ENCODE measurements at places on chromosomes 2 and 18.
A peak's percentile ranks its signal among the peaks of the same experiment; 100 is the strongest.

- DNase-seq = no peak
- H3K36me3 ChIP-seq = no peaks in the 10 kb centered on the region
- H3K4me1 ChIP-seq = no peaks in the 10 kb centered on the region
- H3K4me3 ChIP-seq = no peak within 1 kb of the TSS
- H3K27me3 ChIP-seq = peaks cover 22% of the 10 kb centered on the region
- H3K27ac ChIP-seq = no peak within 1 kb of the TSS
These were observed at the start of gene CD207 for GRCh38 chr2:70835643-70836042. Gene CD207, minus strand, starts transcription at chr2:70835816. Its CDS starts 40 bp downstream, at chr2:70835776.

GRCh38 chr18:75473316-75473715 lies 45.8 kb upstream of the SMIM21 start:
- H3K36me3 ChIP-seq = no peaks in the 10 kb centered on the region
- DNase-seq = no peak
- no peaks in the 10 kb centered on the region for H3K27me3 ChIP-seq
- no peak overlapping the region for H3K4me3 ChIP-seq
- no peak overlapping the region for H3K27ac ChIP-seq

DNA sequence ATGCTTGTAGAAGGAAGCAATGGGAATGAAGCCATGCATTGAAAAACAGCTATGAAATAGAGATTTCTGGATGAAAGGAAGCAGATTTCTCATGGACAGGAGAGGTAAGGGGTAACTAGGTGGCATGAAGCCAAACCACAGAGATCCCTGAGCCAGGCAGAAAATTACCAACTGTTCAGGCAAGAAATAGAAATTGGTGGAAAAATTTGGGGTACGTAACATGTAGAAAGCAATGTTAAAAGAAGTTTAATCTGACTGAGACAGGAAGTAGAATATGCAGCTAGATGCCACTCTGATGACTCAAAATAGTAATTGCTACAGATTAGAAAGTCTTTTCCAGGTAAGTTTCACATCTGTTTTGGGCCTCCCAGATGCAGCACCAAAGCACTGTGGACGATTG lies 928.5 kb upstream of the CELF4 start:
- H3K27ac ChIP-seq = no peak overlapping the region
- H3K36me3 ChIP-seq = no peaks in the 10 kb centered on the region
- H3K27me3 ChIP-seq = no peaks in the 10 kb centered on the region
- no peak for DNase-seq
- H3K4me3 ChIP-seq = no peak overlapping the region

- H3K4me3 ChIP-seq = no peak overlapping the region
- no peak for DNase-seq
- no peak overlapping the region for H3K27ac ChIP-seq
- H3K36me3 ChIP-seq = no peaks in the 10 kb centered on the region
- H3K27me3 ChIP-seq = no peaks in the 10 kb centered on the region
These were observed 101.1 kb downstream of the PIGN start for GRCh38 chr18:62085756-62086155.

DNA sequence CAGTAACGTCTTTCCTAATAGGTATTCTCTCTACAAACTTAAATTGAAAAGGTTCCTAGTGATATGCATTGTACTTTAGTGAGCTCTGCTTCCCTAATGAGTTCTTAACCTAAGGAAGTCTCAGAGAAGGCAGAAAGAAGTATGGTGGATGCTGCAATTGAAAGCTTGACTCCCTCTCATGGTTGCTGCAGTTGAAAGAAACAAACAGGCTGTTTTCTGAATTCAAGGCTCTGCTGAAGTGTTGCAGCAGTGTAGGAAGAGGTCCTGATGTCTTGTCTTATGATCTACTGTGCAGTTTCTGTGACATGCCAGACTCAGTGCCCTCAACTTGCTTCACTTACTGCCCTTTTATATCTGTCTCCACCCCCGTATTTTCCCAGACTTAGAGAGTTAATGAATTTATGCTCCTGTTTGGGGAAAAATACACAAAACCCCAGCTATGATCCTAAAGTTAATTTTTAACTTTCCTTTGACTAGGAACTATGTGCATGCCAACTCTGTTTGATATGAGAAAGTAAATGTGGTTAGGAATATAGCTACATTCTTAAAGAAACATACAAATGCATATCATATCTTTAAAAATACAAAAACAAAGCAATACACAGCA lies 655.3 kb upstream of the FAM98A start:
- H3K27ac ChIP-seq = no peak overlapping the region
- H3K4me3 ChIP-seq = no peak overlapping the region
- no peaks in the 10 kb centered on the region for H3K27me3 ChIP-seq
- no peaks in the 10 kb centered on the region for H3K36me3 ChIP-seq
- no peaks in the 10 kb centered on the region for H3K4me1 ChIP-seq

DNA sequence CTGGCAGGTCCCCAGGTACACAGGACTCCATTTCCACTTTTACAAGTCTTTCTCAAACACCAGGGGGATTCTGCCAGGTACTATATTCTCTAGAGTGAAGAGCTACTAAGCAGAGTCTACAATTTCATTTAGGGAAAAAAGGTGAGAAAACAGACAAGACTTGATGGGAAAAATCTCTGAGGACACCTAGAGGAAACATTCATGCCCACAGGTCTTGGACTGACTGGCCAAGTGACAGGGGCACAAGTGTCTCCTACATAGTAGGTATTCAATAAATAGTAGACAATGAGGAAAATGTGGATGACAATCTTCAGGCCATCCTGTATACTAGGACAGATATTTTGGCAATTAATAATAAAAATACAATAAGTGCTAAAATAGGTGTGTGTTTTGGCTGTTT lies 228.6 kb downstream of the CLIP4 start:
- no peak overlapping the region for H3K4me3 ChIP-seq
- DNase-seq = no peak
- no peaks in the 10 kb centered on the region for H3K4me1 ChIP-seq
- no peaks in the 10 kb centered on the region for H3K27me3 ChIP-seq
- H3K27ac ChIP-seq = no peak overlapping the region
- no peaks in the 10 kb centered on the region for H3K36me3 ChIP-seq

DNA sequence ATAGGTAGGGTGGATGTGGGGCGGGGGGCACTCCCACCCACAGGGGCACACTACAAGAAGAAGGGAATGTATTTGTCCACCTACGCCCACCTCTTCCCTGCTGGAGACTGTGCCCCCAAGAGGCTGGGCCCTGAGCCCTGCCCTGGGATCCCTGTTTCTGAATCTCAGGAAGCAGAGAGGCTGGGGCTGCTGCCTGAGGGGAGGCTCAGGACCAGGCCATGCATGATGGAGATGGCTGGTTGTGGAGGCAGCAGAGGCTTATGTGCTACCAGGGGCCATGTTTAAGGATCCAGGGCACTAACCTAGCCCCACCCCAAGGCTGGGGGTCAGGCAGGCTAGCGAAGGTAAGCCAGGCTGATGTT lies 81.1 kb upstream of the OTOF start:
- H3K4me3 ChIP-seq = no peak overlapping the region
- H3K36me3 ChIP-seq = no peaks in the 10 kb centered on the region
- peaks cover 43% of the 10 kb centered on the region for H3K27me3 ChIP-seq
- peaks cover 6% of the 10 kb centered on the region for H3K4me1 ChIP-seq
- DNase-seq = no peak

DNA sequence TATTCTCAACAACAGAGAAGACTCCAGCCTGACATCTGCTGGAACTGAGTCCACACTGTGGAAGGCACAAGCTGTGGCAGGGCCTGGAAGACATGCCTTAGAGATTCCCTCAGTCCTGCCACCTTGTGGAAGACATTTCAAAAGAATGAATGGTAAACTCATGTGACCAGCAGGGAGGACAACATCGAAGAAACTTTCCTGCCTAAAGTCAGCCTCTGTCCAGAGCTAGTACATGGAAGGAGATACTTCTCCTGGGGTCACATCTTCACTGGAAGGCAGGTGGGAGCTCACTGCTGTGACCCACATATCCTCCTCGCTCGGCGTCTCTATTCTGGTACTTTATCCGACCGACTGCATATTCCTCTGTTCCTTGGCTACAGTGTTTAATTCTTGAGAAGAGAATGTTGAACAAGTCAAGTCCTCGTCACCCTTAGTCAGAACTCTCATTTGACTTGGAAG lies 59.5 kb downstream of the PUM2 start:
- H3K27ac ChIP-seq = peak overlapping the region; percentile 88
- H3K36me3 ChIP-seq = peaks cover 15% of the 10 kb centered on the region
- peaks cover 7% of the 10 kb centered on the region for H3K4me1 ChIP-seq
- peak; percentile 62 for DNase-seq

- H3K36me3 ChIP-seq = no peaks in the 10 kb centered on the region
- H3K4me1 ChIP-seq = no peaks in the 10 kb centered on the region
- no peak for DNase-seq
- H3K27me3 ChIP-seq = no peaks in the 10 kb centered on the region
- no peak overlapping the region for H3K27ac ChIP-seq
These were observed 74.3 kb upstream of the NPAS2 start for GRCh38 chr2:100745604-100746003.

GRCh38 chr2:39851651-39852110 lies 72.6 kb upstream of the THUMPD2 start:
- H3K36me3 ChIP-seq = no peaks in the 10 kb centered on the region
- H3K27me3 ChIP-seq = no peaks in the 10 kb centered on the region
- peaks cover 23% of the 10 kb centered on the region for H3K4me1 ChIP-seq

Data from WTC11 (cell line).